ENCODE measurements at places on chromosomes 5 and 9.
A peak's percentile ranks its signal among the peaks of the same experiment; 100 is the strongest.

DNA sequence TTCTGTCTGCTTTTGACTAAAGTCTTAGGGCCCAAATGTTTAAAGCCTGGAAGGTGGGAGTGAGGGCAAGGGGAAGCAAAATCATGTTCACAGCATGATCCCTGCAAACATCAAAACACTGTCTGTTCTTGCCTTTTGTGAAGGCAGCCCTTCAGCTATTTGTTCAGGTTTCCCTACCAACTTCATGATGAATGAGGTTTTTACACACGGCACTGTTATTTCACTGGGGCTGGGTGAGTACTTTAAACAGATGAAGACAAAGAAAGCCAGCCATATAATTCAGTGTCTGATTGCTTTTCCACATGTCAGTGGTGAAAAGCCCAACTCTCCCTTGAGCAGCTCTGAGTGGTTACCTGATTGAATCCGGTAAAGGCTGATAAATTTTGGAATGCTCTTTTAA, 224.7 kb upstream of the GRAMD2B start:
- no peak for ATAC-seq

- ATAC-seq, result no peak
Measured at GRCh38 chr5:164649266-164649665, 1143.8 kb downstream of the MAT2B start.

DNA sequence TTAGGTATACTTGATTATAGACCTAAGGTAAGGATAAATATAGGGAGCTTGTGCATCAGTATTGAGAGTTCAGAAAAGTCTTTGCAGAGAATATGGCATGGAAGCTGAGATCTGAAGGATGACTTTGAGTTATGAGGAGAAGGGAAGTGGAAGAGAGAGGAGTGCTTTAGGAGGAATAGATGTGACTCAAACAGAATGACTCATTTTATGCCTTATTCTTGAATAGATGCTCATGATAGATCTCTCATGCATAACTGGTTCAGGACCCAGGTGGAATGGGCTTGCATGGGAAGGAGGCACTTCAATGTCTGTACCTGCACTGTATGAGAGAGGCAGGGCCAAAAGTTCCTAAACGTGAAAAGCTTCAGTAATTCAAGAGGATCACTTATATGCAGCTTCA, 103.3 kb downstream of the CWC27 start:
- no peak for ATAC-seq

DNA sequence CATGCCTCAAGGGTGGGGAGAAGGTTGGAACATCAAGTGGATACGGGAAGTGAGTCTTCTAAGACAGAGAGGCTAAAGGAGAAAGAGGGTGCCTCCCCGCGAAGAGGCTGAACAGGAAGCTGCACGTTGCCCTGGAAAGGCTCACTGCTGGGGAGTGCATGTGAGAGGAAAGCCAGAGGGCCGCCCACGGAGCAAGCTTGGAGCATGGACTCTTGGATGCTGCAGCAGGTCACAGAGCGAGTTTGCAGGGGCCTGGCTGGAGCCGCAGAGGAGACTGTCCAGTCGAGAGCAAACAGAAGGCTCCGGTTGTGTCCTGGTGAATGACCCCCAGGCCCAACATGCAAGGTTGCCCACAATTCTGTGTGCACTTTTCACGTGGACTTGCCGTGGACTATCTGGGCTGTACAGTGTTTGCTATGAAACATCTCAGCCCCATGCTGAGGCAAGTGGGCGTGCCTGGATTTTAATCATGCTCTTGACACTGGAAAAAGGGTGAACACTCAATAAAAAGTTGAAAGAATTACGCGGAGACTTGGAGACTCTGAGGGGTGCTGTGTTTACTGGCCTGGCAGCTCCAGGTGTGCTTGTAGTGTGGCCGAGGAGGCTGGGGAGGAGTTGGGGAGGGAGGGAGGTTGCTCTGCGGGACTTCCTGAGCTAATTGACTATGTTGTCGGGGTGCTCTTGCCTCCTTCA, 54.5 kb upstream of the GARNL3 start:
- no peak for ATAC-seq

GRCh38 chr5:83011985-83012384, 65.2 kb downstream of the TMEM167A start:
- ATAC-seq, result peak; percentile 48

GRCh38 chr5:124748687-124749594, 2.5 kb upstream of the ZNF608 start:
- ATAC-seq, result peak; percentile 55

All from activated CD4-positive, CD25-positive, alpha-beta regulatory T cell treated with anti-CD3 and anti-CD28 coated beads, Interleukin-2, amount 50 U/mL, for 24 hours (primary cell).